Ammon's horn (tissue), 1 donor: ENCODE measurements at places on chromosomes 16 and 17.

DNA sequence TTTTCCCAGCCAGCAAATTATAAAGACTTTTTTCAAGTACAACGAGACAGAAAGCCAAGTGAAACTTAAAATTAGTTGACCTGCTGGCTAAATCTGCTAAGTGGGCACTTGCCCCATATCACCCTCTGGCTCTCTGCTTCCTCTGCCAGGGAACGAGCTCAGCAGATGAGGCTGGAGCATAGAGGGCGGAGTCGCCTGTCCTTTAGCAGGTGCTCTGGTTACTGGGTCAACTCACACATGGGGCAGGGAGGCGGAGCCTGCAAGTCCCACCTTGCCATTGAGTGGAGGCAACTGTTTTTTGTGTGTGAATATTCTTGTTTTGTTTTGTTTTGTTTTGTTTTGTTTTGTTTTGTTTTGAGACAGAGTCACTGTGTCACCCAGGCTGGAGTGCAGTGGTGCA is 62.5 kb downstream of the EMP2 start:
- no peak for DNase-seq

DNA sequence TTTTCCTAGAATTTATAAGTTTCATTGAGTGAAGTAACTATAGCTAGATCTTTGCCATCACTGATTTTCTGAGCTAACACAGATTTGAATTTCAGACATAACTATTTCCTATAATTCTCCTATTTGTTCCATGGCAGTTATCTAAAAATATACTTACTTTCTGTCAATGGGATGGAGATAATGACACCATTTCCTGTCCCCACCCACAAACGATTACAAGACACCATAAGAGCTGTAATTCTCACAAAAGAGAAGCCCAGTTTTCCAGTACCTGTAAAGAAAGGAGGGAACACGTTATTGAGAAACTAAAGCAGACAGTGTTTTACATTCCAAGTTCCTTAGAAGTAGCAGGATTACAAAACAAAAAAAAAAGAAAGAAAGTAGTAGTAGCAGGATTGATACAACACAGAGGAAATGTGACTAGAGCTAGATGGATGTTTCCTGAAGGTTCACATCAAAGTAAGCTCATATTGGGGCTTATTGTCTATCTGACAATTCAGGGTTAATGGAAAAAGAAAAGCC is 110.9 kb upstream of the TOB1 start:
- DNase-seq, result no peak

GRCh38 chr16:85594273-85594977 is 18.7 kb upstream of the GSE1 start:
- no peak for DNase-seq

GRCh38 chr17:75345514-75346167 is 56.4 kb upstream of the SLC25A19 start:
- no peak for DNase-seq

GRCh38 chr17:81406117-81406953 is 11.1 kb downstream of the BAHCC1 start:
- DNase-seq, result no peak

DNA sequence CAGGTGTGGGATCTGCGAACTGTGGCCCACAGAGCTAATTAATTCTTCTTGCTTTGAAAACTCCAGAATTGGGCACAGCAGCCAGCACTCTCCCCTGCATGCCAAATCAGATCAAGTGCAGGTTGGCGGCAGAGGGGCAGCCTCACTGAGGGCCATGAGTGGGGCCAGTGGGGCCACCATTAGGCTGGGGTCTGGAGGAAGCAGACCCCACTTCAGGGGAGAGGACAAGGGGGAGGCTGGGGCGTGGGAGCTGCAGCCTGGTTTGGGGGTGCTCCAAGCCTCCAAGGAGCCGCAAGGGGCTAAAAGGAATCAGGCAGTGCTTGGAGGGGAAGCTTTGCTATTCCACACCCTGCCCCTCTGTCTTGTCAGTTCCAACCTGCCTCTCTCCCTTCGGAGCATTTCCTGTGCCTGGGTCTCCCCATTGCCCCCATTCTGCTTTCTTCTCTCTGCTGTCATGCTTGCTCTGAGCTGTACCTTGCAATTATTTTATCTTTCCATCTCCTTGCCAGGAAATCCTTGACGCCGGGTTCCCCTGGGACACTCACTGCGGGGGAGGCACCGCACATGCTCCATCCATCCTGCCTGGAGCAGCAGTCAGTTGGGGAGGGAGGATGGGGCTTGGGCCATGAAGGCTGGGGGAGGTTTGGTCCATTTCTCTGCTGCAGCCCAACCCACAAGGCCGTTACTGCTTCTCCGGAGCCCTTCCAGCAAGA is 3.3 kb upstream of the ABCC3 start:
- DNase-seq, result no peak

- no peak for DNase-seq
Observed at GRCh38 chr17:13228225-13228624, 210.4 kb upstream of the ELAC2 start.

GRCh38 chr17:8818047-8818446 is 18.9 kb upstream of the MFSD6L start:
- no peak for DNase-seq

- no peak for DNase-seq
Observed at GRCh38 chr16:86305440-86305839, 204.9 kb upstream of the FOXF1 start.

DNA sequence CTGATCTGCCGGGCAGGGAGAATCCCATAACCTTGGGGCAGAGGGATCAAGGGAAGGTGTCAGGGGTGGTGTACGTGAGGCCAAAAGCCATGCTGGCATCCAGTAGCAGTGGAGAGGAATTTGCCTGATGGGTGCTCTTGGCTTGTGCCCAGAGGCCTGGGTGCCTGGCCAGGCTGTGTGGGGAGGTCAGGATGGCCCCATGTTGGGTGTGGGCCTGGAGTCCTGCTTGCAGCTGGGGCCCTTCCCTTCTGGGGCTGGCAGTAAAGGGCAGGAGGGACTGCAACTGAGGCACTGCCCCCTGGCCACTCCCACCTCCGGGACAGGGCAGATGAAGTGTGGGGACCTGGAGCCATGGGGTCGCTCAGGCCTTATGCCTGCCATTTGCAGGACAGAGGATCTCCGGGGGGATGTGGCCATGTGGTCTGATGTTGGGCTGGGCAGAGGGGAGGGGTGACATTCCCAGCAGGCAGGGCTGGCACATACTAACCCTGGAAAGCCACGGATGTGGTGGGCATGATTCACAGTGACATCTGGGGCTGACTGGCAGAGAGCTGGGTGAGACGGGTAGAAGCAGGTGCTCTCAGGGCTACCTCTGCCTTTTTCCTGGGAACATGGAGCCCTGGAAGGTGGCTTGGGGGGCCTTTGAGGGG is 3.5 kb downstream of the FMNL1 start:
- DNase-seq, result no peak

GRCh38 chr16:26762594-26762993 is 304.1 kb upstream of the C16orf82 start:
- no peak for DNase-seq

- DNase-seq, result no peak
Observed at GRCh38 chr16:31707743-31708335, 165.8 kb upstream of the ZNF267 start.

- DNase-seq, result no peak
Observed at GRCh38 chr16:66899945-66900710, 18.6 kb downstream of the CDH16 start.

- DNase-seq, result peak; percentile 23
Observed at GRCh38 chr16:51565184-51565583, 414.1 kb upstream of the SALL1 start.

- DNase-seq, result no peak
Observed at GRCh38 chr17:73069841-73070240, 22.6 kb downstream of the SLC39A11 start.

DNA sequence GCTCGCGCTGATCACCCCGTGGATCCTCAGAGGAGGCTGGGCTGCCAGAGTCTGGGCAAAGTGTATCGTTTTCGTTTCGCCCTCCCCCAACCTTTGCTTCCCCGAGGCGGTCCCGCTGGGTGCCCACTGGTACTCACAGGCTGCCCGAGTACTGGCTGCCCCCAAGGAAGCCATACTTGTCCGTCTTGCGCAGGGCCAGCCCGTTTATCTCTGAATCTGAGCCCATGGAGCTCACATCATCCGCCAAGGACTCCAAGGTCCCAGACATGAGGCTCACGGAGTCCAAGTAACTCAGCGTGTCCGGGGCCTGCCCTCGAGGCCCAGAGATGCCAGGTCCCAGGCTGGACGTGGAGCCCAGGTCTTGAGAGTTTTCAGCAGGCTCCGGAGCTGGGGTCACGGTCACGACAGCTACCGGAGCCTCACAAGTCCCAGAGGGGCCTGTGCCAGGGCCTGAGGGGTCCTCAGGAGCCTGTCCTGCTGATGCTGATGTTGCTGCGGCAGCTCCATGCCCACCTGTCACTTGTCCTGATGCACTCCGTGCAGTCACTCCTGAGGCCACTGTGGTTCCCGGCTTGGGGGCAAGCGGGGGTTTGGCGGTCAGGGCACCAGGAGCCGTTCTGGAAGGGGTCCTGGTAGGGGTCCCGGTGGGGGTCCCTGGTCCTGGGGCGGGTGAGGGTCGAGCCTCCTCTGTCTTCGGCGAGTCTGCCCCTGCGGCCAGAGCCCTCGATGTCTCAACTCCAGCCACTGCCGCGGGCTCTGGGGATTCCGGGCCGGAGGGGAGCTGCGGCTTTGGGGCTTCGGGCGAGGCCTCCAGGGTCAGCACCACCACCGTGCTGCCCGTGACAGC is 980 bp downstream of the TBC1D10B start:
- DNase-seq, result no peak

- no peak for DNase-seq
Observed at GRCh38 chr17:44795928-44796327, 34.2 kb downstream of the GJC1 start.

DNA sequence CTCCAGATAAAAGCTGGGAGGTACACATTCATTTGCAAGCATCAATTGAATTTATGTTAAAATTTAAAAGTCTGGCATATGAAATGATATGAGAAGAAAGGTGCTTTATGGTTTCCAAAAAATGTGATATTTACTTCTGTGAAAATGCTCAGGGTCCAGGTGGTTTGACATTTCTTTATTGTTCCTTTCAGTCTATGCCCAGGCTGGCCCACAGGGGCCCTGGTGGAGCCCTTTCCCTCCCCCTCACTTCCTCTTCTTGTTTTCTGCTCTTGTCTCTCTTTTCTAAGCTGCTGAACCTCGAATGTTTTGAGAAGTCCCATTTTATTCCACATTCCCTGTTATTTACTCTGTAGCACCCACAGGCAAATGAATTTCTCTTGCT is 127.8 kb downstream of the HS3ST3B1 start:
- DNase-seq, result no peak

DNA sequence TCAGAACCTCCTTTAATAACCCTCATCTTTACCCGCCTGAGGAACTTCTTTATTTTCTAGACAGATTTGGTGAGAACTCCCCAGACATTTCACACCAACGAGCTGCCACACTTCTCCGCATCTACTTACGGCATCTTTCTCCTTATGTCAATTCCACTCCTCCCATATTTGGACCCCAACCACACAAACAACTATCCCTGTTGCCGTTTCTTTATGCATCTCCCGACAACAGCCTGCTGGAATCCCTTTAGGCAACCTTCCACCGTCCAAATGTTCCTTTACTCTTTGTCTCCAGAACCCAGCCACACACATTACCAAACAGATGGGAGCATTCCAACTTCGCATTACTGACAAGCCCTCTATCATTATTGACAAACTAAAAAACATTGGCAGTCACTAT is 8.8 kb upstream of the ENDOV start:
- no peak for DNase-seq

DNA sequence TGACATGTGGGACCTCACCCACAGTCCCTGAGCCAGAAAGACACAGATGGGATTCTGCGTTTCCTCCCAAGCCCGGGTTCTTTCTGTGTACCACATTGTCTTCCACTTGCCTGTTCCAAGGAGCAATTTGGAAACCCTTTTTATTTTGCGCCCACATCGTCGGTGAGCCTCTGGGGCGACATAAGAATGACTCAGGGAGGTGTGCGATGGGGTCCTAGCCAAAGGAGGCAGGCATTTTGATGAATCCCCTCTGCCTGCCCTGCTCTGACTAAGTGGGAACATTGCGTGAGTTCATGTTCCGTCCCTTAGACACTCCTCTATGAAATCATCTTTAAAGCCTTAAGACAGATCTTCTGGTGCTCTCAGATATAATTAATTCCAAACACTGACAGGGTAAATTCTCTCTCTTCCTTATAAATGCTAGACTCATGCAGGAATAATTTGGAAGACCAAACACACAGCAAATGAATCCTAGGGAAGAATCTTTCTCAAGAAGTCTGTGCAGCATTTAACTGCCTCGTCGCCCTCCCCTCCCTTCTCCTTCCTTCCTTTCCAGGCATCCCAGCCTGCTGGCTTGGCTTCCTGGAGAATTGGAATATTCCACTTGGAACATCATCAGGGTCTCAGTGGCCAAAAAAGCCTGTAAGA is 52.7 kb upstream of the FOXF1 start:
- no peak for DNase-seq

GRCh38 chr17:75933808-75934207 is 7.0 kb downstream of the FBF1 start:
- DNase-seq, result no peak

DNA sequence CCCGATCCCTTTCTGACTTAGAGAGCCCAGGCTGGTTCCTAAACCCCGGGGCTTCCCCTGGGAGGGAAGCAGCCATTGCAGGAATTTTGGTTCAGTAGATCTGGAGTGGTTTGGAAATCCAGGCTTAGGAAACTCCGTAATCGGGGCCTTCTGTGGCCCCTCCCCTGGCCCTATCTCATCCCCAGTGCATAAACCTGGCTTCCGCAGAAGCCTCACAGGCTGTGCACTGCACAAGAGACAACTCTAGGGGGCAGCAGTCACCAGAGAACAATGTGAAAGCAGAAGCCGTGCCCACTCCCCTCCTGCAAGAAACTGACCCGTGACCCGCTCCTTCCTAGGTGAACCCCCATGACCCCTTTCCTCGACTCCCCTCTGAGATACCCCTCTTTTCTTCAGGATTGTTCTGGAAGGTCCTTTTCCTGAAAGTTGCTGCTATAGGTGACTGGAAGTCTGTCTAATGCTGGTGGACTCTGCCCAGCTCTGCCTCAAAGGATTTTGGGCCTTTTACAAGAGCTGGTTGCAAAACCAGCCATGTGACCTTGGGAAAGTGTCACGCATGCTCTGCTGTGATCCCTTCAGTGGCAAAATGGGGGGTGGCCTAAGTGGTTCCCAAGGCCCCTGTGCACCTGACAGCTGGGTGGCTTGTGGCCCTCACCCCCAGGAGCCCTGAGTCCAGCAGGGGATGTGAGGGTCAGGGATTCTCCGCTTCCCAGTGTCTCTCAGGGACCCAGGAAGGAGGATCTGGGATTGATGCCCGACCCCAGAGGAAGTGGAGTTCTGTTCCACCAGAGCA is 14.4 kb downstream of the GUCY2D start:
- peak; percentile 48 for DNase-seq

- DNase-seq, result peak; percentile 64
Observed at GRCh38 chr17:9937241-9937761, 32.2 kb upstream of the RCVRN start.
